ELF-1 (cell line): ENCODE measurements at places on chromosomes 4 and X.

DNA sequence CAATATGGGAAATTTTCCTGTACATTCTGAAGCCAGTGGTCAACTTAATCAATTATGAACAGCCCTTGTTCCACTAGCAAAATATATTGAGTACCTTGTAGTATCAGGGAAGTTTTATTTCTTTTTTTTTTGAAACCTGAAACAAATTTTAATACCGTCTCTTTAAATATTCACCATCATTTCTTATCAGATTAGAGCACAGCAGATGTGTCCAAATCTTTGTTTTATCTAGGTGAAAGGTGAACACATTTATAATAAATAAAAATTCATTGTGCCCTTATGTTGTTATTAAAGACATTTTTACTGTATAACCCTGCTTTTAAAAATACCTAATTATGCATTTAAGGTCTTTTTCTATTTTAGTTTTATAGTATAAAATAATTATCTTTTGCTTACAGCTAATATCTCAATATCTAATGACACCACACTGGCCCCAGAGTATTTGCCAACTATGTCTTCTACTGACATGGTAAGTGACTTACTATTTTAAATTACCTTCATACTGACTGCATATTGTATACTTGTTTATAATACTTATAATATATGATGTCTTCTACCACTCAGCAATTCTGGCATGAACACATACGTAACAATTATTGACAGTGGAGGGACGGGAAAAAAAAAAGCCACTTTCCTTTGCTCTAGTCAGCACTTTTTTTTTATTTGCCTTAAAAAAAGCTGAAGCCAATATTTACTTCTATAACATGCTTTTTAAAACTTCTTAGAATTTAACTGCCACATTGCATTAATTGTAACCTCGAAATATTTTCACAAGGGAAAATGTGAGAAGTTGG, 147.9 kb downstream of the SLC4A4 start:
- DNase-seq = no peak

DNA sequence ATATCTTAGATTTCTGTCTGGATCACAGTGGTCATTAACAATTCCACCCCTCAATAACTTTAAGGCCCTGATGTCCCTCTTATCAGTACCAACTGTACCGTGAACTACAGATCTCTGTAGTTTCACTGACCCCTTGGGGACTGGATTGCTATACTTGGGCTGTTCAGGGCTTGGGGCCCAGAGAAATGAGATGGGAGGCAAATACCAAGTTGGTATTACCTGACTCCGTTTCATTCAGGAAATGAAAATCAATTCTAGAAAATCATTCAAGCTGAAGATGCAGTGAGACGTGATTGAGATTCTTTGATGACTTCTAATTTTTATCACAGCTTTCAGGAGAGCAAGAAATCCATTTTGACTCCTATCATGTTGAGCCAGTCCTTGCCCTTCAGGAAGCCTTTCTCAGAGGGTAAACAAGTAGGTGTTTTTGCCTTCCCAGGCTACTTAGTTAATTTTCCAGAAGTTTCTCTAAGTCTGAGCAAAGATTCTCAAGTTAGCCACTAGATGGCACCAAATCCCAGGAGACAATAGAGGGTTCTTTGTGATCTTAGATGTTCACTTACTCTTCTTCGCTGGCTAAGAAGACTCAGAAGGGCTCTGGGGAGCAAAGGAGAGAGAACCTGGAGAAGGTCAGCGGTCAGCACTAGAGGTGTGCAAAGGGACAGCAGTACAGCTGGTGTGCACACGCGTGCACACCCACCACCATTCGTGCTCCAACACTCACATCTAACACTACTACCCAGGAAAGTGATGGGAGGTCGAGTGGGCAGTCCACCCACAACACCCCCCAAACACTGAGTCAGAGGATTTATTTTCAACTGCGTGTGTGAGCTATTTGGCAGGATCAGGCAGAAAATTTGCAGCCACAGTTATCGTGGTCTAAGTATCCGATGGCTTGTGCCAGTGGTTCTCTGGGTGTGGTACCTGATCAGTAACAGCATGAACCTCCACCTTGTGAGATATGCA, 7.4 kb downstream of the HNRNPH2 start:
- peak; percentile 70 for DNase-seq

GRCh38 chrX:97743014-97743413, 859.3 kb downstream of the RPA4 start:
- no peak for DNase-seq

- DNase-seq = no peak
Observed at GRCh38 chr4:124526331-124526730, 186.2 kb downstream of the ANKRD50 start.

DNA sequence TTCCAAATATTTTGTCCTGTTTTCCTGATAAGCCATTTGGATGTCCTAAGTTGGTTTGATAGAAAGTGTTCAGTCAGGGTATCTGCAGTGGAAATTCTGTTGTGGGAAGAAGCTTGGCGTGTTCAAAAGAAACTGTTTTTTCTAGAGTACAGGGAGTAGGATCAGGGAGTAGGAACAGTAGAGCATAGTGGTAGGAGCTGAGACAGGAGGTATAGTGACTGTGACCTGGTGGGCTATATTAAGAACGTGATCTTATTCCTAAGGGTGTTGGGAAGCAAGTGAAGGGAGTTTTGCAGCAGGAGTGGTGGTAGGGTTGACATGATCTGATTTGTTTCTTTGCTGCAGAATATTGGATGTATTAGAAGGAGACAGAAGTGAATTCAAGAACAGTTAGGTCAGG, 348.2 kb downstream of the BMPR1B start:
- DNase-seq = no peak

DNA sequence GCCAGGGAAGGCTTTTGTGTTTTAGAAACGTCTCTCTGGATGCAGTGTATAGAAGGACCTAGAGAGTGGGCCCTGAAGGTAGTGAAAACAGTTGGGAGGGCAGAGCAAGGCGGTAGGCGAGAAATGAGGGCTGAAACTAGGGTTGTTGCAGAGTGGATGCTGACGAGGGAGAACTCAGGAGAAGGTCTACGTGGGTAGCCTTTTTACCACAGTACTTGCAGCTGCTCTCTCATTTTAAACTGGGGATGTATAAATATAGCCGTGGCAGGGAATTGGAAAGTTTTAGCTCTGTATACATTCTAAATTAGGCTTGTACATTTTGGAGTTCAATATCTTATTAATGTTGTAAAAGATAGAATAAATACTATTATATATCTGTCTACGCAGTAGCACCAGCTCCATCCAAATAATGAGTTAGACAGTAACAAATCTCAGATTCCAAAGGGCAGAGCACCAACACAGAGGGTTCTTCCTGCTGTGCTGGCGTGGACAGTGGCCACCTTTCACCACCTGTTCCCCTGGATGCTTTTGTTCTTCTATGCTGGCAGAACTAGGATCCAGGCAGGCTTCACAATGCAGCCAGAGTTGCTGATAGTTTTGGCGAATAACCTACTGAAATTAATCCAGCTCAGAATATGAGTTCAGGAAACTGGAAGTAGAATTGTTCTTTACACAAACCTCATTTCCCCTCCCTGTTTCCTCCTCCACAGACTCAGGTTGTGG, 31.7 kb downstream of the CCNG2 start:
- DNase-seq = no peak

GRCh38 chr4:155758481-155759371, at the start of gene GUCY1B1:
TSS of gene GUCY1B1 (plus strand) at chr4:155759021. CDS start at chr4:155759141, 120 bp downstream.
- DNase-seq = peak; percentile 95

DNA sequence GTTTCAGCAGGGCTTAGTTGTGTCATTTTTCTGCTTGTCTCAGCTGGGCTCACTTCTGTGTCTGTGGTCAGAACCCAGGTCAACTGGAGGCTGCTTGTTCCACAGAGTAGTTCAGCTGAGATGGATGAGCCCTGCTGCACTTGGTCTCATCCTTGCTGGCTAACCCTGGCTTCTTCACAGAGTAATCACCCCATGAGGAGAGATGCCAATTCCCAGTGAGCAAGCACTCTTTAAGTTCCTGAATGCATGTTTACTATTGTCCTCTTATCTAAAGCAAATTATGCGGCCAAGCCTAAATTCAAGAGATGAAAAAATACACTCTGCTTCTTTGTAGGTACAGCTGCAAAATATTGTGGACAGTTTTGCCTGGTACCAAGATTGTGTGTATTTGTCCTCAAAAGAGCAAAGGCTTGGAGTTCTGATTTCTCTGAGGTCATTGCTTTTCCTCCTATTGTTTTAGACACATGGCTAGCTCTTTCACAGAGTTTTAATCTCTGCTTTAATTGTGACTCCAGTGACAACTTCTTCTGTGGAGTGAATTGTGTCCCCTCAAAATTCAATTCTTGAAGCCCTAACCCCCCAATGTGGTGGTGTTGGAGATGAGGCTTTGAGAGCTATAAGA, 236.6 kb upstream of the ANKRD50 start:
- no peak for DNase-seq

DNA sequence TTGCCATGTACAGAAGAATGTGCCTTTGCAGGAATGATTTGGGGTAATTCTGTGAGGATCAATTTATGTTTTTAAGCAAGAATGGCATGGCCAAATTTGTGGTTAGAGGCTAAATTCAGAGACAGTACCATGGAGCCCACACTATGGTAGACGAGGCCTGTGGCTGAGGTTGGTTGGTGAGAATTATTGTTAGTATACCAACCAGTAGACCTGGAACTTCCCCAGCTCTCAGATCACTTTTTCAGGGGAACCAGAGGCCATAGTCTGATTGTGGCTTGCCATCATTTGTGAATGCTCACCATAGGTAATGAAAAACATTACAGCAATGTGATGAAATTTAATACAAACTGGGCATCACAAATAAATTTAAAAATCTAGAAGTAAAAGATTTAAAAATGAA, 56.3 kb downstream of the SHISA3 start:
- no peak for DNase-seq

- DNase-seq = no peak
Observed at GRCh38 chrX:22958250-22958649, 41.5 kb upstream of the DDX53 start.

DNA sequence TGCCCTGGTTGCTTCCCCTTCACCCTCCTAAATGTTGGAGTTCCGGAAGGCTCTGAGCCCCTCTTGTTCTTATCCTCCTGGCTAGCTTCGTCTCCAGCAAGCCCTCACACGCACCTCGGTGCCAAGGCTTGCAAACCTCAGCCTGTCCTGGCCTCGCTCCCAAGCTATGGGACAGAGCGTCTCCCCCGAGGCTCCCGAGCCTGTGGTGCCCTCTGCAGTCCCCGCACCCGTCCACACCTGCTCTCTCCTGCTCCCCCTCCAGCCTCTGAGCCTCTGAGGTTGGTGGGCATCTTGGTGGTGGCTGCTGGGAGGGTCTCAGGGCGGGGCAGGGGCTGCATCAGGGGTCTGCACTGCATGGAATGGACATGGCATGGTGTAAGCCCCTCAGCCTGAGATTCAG, 63.2 kb downstream of the TRMT44 start:
- DNase-seq = no peak

DNA sequence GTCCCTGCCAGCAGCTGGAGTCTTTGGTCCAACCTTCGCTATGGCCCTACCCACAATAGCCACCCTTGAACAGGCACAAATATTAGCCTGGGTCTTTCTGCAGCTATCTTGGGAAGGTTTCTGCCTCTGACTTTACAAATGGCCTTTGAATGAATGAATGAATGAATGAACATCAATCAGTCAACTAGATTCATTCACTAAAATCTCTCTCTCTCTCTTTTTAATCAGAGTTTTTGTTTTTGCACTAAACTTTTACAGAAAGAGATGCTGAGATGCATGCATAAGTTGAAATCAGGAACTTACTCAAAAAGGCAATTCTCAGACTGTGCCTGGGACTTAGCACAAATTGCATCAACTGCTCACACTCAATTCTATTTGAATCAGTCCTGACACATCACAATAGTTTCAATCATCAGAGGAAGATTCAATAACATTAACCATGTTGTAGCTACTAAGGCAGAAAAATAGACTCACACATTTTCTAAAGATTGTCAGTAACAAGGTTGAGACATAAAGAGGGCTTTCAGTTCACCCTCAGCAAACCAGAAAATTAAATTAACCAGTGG, 55.0 kb downstream of the ANXA3 start:
- DNase-seq = no peak
